Fibroblast of gingiva (primary cell): ENCODE measurements at places on chromosomes 1 and 21.

DNA sequence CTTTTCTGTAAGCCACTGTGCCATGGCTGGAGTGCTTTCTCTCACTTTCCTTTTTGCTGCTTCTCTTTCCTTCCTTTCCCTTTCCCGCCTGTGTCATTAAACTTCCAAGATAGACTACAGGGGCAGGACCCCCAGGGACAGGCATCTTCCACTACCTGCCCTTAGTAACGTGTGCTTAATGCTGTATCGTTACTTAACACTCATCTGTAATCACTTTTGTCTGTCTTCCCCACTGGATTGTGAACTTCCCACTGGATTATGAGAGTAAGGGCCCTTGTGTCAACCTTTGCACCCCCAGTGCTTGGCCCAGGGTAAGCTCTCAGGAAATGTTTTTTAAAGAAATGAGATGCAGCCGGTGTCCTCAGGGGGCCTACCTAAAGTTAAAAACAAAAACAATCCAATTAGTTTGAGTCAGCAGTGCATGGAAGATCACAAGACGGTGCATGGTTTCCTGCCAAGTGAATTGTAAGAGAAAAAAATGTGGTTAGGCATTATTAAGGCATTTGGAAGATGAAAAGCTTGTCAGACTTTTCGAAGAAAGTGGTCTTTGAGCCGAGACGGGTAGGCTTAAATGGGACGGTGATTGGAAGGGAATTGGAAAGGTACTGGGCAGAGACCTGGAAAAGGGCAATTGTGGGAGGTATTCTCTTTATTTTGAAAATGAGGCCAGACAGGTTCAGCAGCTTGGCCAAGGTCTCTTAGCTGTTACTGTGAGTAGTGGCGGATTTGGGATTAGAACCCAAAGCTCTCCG, 958 bp downstream of the LYPLAL1 start:
- peak; percentile 89 for DNase-seq

DNA sequence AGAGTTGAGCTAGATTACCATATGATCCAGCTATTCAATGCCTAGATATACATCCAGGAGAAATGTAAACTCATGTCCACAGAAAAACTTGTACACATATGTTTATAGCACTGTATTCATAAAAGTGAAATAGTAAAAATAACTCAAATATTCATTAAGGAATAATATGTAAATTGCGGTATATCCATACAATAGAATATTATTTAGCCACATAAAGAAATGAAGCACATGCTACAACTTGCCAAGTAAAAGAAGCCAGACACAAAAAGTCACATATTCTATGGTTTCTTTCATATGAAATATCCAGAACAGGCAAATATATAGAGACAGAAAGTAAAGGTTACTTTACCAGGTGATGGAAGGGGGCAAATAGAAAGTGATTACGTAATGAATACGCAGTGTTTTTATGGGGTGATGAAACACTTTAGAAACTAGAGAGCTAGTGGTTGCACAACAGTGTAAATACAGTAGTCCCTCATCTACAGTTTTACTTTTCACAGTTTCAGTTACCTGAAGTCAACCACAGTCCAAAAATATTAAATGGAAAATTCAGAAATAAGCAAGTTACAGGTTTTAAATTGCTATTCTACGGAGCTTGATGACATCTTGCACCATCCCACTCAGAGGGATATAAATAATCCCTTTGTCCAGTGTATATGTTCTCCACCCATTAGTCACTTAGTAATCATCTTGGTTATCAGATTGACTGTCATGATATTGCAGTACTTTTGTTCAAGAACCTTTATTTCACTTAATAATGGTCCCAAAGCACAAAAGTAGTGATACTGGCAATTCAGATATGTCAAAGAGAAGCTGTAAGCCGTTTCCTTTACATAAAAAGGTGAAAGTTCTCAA, 62.3 kb downstream of the ZNF644 start:
- DNase-seq: peak; percentile 13

DNA sequence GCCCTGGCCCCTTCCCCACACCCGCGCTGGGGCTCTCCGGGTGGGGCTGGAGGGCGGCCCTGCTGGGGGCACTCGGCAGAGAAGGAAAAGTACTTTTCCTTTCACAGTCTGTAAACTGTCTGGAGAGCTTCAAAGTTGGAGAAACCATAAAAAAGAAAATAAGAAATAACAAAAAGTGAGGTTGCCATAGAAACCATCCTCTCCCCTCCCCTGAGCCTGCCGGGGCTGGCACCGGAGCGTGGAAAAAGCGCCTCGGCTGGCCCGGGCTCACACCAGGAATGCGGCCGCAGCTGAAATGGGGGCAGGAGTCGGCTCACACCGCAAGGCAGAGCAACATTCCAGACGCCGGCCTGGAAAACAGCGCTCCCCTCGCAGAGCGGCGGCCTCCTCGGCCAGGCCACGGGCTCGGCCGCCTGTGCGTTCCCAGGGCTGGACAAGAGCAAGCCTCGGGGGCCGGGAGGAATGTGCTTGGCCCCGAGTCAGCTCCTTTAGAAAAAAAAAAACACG, 69.2 kb downstream of the MORN1 start:
- DNase-seq: peak; percentile 94

GRCh38 chr1:79497193-79497773, 490.8 kb upstream of the ADGRL4 start:
- DNase-seq: peak; percentile 30

- peak; percentile 4 for DNase-seq
These were observed 85.7 kb upstream of the NGF start for GRCh38 chr1:115423776-115424175.

DNA sequence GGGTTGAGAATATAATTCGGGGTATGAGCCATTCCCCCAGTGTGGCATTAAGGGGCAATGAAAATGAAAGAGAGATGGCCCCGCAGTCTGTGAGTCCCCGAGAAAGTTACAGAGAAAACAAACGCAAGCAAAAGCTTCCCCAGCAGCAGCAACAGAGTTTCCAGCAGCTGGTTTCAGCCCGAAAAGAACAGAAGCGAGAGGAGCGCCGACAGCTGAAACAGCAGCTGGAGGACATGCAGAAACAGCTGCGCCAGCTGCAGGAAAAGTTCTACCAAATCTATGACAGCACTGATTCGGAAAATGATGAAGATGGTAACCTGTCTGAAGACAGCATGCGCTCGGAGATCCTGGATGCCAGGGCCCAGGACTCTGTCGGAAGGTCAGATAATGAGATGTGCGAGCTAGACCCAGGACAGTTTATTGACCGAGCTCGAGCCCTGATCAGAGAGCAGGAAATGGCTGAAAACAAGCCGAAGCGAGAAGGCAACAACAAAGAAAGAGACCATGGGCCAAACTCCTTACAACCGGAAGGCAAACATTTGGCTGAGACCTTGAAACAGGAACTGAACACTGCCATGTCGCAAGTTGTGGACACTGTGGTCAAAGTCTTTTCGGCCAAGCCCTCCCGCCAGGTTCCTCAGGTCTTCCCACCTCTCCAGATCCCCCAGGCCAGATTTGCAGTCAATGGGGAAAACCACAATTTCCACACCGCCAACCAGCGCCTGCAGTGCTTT, 9.4 kb downstream of the PROX1 start:
- DNase-seq: no peak

DNA sequence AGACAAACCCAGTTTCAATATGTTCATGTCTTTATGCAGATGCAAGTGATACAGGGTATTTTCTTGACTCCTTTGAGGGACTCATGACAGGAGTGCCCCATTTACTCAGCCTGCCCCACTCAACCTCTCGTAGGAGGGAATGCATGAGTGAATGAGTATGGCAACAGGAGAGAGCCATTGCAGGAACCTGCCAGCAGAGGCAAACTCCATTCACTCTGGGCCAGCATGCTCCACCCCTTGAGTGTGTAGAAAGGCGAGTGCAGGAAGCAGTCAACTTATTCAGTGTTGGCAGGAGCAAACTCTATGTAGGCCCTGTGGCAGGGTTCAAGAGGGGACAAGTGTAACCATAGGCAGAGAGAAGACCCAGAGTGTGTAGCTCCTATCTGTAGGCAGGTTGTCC, 1526.3 kb downstream of the PLA2G4A start:
- DNase-seq: no peak

- no peak for DNase-seq
These were observed 12.4 kb downstream of the HMGN1 start for GRCh38 chr21:39336457-39337008.

- no peak for DNase-seq
These were observed 29.6 kb upstream of the PLA2G4A start for GRCh38 chr1:186798960-186799688.
